Upper lobe of left lung (tissue), 6 donors: ENCODE measurements at places on chromosomes 6 and 20.

- peak overlapping the region; percentile 3 for H3K4me3 ChIP-seq
- no peaks in the 10 kb centered on the region for H3K36me3 ChIP-seq
- H3K27me3 ChIP-seq: no peaks in the 10 kb centered on the region
Measured at GRCh38 chr6:95574811-95575210, 2.5 kb upstream of the MANEA start.

DNA sequence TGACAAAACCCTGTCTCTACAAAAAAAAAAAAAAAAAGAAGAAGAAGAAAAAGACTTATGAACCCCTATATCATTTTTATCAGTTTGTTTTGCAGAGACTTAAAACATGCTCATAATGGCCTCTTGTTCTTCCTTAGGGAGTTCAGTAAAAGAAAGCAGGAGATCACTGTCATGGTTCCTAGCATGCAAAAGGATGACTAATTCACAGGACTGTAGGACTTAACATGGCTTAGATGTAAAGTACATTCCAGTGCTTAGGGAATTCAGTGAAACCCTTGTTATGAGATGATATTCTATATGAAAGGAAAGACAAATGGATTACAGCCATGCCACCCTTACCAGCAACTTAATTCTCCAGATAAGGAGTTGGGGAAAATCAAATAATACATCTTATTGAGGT, 29.5 kb downstream of the EEF1A1 start:
- H3K4me3 ChIP-seq: no peak overlapping the region
- no peak overlapping the region for H3K27ac ChIP-seq
- no peaks in the 10 kb centered on the region for H3K27me3 ChIP-seq
- DNase-seq: no peak
- no peaks in the 10 kb centered on the region for H3K4me1 ChIP-seq

DNA sequence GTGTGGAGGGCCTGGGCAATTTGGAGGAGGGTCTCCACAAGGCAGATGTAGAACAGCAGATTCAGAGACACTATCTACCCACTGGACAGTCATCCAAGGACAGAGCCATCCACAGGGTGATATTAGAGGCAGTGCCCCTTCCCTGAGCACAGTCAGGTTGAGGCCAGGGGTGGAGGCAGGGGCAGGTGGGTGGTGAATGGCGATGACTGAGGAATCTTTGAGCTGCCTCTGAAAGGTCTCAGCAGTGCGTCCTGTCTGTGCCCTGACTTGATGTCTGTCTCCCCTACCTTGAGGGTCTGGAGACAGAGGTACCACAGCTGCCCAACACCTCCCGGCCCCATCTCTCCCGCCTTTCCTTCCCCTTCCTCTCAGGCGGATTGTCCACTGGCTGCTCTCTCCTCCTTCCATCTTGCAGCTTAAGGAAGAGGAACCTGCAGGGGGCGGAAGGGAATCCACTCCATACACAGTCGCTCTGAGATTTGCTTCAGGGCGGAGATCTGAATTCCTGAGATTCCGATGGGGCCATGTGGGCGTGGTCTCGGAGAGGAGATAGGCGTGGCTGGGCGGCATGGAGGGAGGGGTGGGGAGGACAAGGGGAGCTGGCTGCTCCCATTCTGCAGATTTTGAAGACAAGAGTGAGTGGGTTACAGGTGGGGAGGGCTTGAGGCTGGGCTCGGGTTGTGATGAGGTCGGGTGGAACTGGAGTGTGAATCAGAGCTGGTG, 1.7 kb downstream of the MUCL3 start:
- H3K27ac ChIP-seq: peak overlapping the region; percentile 59
- DNase-seq: peak; percentile 67
- no peak overlapping the region for H3K4me3 ChIP-seq
- H3K36me3 ChIP-seq: no peaks in the 10 kb centered on the region
- peaks cover 11% of the 10 kb centered on the region for H3K4me1 ChIP-seq

DNA sequence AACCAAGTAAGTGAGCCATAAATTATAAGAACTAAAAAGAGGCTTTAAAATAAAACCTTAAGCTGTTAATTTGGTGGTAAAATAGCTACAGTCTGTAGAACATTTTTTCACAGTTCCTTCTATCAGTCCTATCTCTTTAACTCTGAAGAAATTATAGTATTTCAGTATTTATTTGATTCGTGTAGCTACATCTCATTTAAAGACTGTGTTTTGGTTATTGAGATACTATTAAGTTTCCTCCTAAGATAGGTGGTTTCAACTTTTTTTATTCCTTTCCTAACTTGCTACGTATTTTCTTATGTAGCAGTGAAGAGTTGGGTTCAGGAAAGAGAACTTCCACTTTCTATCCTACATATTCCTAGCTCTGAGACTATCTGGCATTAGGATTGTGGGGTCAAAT, 97.2 kb downstream of the CD2AP start:
- H3K4me3 ChIP-seq: no peak overlapping the region
- no peak overlapping the region for H3K27ac ChIP-seq
- H3K27me3 ChIP-seq: no peaks in the 10 kb centered on the region
- H3K4me1 ChIP-seq: peaks cover 6% of the 10 kb centered on the region

DNA sequence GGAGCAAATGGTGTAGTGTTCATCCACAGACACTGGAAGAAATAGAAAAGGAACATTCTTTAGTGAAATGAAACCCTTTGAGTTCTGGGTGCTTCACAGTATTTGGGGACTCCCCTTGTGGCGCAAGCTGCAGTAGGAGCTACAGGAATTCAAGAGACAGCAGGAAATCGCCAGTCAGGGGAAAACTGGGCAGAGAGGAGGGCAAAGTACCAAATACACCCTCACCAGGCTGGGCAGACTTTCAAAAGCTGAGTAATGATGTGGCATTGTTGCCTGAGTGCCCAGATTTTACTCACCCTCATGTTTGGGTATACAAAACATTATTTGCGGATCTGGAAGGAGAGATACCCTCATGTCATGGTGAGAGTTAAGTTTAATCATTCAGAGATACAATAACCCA, 97.9 kb downstream of the SOD2 start:
- no peaks in the 10 kb centered on the region for H3K27me3 ChIP-seq
- H3K36me3 ChIP-seq: no peaks in the 10 kb centered on the region
- no peak overlapping the region for H3K4me3 ChIP-seq
- H3K27ac ChIP-seq: no peak overlapping the region
- H3K4me1 ChIP-seq: no peaks in the 10 kb centered on the region
- DNase-seq: no peak

DNA sequence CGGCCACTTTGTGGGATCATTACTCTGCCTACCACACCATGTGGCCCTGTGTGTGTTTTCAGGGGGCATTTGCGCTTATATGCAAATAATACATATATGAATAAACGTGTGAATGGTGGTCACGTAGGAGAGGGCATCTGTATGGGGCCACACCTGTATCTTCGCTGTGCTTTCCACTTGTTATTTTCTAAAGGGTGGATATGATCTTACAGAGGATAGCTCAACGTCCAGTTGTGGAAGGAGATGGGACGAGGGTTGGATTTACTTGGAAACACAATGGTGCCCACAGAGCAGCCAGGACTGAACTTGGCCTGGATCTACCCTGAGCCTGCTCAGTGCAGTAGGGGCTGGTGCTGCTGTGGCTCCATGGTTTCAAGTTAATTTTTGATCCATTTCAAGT, 93.3 kb downstream of the YTHDF1 start:
- no peak overlapping the region for H3K4me3 ChIP-seq
- DNase-seq: no peak
- H3K27me3 ChIP-seq: no peaks in the 10 kb centered on the region
- no peak overlapping the region for H3K27ac ChIP-seq
- no peaks in the 10 kb centered on the region for H3K4me1 ChIP-seq

GRCh38 chr6:7649037-7649810, 59.2 kb downstream of the SNRNP48 start:
- no peaks in the 10 kb centered on the region for H3K4me1 ChIP-seq
- H3K27ac ChIP-seq: no peak overlapping the region
- no peak overlapping the region for H3K4me3 ChIP-seq
- no peaks in the 10 kb centered on the region for H3K36me3 ChIP-seq
- H3K27me3 ChIP-seq: no peaks in the 10 kb centered on the region

DNA sequence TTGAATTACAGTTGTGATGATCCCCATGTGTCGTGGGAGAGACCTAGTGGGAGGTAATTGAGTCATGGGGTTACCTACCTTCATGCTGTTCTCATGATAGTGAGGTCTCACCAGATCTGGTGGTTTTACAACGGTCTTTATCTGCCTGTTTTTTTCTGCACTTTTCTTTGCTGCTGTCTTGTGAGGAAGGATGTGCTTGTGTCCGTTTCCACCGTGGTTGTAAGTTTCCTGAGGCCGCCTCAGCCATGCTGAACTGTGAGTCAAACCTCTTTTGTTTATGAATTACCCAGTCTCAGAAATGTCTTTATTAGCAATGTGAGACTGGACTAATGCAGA, 6.5 kb upstream of the RANBP9 start:
- H3K4me1 ChIP-seq: no peaks in the 10 kb centered on the region
- H3K27ac ChIP-seq: no peak overlapping the region
- no peaks in the 10 kb centered on the region for H3K27me3 ChIP-seq
- no peak for DNase-seq
- H3K36me3 ChIP-seq: no peaks in the 10 kb centered on the region
